SK-N-SH (cell line): ENCODE measurements at places on chromosomes 11 and 22. TPM values are rescaled to one million over a fixed set of nuclear protein-coding genes. Genes with fewer than 3 reads are reported as not detected.

SLC37A2 gene
- polyA plus RNA-seq = 0.39 and 0.44 TPM in 2 replicates

TRIM6 gene
- polyA plus RNA-seq = 0.46 and 0.94 TPM in 2 replicates

TOB2 gene
- polyA plus RNA-seq = 6.2 and 8.3 TPM in 2 replicates

P2RY2 gene
- 0.12 and 0.13 TPM in 2 replicates for polyA plus RNA-seq

GRCh38 chr22:40271440-40271839 lies 74.9 kb upstream of the ADSL start:
- no peak for DNase-seq

GRCh38 chr11:95916049-95916448 lies 7.9 kb downstream of the MTMR2 start:
- DNase-seq = no peak

DNA sequence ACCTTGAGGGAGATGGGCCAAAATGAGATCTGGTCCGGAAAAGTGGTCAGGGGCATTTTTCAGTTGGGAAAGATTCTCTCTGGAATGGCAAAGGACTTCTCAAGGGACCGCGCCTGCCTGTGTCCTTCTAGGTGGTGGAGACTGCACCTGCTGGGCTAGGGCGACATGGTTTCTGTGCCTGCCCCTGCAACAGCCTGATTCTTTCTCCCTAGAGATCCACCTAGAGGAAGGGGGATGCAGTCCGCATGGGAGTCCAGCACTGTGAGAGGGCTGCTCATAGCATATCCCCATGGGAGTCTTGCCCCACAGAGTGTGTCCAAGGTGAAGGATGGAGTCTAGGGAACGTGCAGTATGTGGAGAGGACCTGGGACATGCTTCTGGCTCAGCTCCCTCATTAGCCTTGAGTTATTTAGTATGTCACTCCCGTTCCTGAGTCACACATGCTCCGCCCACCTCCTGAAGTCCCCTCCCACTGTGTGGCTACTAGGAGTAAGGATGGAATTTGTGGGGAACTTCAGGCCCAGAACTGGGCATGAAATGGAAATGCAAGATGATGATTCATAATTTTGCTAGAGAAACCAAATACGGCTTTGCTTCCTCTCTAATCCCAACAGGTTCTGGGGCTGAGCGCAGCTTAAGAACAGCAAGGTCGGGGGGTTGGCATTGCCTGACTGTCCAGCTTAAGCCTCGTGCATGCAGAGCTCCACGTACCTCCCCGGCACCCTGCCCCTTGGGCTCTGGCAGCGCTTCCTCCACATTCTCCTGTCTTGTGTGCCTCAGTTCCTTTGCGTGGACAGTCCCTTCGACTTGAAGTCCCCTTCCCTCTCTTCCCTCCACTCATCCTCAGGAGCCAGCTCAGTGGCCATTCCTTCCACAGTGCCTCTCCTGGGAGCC lies 35.0 kb downstream of the GRIK4 start:
- no peak for DNase-seq

DNA sequence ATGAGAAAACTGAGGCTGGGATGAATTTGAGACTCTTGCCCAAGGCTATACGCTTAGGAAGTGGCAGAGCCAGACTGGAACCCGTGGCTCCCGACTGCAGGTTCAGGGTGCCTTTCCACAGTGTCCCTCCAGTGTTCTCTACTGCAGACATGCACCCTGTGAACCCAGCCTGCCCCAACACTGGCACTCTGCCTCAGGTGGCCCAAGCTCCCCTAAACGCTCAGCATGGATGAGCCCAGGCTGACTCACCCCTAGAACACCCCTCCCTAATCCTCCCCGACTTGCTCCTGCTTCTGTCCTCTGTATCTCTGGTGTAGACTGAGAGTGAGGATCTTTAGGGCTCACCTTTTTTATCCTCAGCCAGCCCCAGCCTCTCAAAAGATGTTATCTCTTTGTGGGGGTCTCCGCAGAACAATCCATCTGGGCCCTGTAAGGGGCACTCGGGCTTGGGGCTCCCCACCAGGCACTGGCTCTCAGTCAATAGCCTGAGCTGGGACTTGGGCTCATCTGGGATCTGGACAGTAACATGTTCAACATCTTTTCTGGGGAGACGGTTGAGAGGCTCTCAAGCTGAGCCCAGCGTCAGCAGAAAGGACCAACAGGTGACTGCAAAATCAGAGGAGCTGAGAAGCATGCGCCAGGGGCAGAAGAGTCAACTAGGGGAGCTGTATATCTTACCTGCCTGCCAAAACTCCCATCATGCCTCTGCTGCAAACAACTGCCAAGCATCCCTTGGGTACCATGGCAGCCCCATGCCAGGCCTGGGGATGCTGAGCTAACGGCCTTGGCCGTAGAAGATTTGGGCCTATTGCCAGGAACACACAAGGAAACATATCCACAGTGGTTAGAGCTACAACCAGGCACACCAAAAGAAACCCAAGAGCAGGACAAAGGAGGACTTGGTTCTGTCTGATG lies 176.2 kb downstream of the BUD13 start:
- no peak for DNase-seq

- no peak for DNase-seq
These were observed 65.6 kb upstream of the SPON1 start for GRCh38 chr11:13896981-13897353.
